RPMI7951 (cell line): ENCODE measurements at places on chromosomes 2 and 18. TPM values are rescaled to one million over a fixed set of nuclear protein-coding genes. Genes with fewer than 3 reads are reported as not detected.

DNA sequence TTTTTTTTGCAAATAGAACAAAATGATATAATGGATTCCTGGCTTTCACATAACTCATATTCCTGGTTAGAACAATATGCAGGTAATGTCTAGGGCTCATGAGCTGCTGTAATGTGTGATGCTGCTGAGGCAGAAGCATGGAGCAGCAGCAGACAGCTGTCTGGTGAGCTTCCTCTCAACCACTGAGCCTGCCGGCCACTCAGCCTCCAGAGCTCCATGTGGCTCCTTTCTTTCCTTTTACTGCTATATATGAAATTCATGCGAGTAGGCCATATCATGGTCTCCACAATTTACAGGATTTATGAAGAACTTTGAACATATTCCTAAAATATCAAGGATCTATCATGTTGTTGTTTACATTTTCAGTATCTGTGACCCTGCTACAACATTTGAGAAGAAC lies 120.9 kb downstream of the MEP1B start:
- DNase-seq: no peak

DNA sequence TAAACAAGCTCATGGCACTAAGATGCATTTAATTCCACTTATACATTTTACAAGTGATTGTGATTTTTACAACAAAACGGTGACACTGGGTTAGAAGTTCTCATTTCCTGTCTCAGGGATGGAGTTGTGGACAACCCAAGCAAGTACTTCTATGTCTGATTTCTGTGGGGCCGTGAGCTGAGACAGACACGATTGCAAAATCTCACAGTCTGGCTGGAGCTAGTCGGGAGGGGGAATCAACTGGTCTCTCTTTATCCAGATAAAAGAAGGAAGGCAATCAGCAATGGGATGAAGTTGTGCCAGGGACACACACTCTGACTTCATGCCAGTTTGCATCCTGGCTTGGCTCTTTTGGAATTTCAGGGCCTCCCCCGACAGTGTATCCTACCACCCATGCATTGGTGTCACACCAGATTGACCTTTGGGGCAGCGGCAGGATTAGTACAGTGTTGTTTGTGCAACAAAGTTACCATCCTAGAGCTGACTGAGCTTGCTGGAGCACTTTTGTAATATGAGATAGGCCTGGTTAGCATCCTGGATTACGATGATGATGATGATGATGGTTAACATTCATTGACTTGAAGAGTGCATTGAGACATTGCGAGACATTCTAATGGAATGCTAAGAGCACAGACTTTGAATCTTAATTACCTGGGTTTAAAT lies 98.8 kb downstream of the CTAGE1 start:
- no peak for DNase-seq

- no peak for DNase-seq
Measured at GRCh38 chr2:138871312-138871711, 91.1 kb upstream of the NXPH2 start.

GRCh38 chr2:236976266-236977062 lies 109.2 kb upstream of the COPS8 start:
- DNase-seq: no peak

RAD51AP2 gene
- not detected in 2 replicates for total RNA-seq

SLC16A14 gene
- total RNA-seq: not detected in 2 replicates

DNA sequence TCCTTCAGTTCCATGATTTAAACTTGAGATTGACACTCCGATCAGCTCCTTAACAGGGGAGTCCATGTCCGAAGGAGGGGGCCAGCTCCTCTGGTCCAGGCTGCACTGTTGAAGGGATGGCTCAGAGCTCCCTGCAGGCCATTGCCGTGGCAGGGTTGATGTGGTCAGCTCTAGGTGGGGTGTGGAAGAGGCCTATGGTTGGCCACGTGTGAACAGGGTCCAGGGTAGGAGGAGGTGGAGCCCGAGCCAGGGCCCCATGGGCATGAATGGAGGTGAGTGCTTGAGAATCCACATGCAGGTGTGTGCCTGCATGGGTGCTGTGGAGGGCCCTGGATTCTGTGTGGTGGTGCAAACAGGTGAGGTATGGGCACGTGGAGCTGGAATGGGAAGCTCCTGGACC lies 1.1 kb downstream of the SPEG start:
- no peak for DNase-seq

DNA sequence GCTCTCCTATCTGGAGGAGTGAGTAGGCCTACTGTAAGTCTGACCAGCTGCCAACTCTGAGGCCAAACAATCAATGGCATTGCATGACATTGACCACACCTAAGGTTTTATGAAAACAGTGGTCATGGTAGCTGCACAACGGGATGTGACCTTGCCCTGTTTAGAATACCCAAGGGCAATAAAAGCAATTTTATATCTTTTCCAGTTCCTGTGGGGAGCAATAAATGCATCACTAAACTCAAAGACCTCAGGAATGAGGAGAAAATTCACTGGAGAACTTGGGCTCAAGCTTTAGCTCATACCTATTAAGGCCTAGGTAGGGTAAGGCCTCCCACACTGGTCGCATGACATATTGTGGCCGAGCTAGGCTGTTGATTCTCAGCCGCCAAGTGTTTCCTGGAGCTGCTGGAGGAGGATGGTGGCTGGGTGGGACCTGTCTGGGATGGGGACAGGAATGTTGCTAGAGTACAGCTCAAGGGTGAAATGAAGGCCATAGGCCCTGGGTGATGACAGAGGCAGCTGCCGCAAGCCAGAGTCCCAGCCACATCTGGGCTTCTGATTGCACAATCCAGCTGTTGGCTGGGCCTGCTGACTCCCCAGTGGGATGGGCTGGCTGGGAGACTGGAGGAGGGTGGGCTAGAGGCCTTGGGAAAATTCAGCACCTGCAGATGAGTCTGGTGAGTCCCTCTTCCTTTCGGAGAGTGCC lies 313.7 kb downstream of the CYP26B1 start:
- peak; percentile 98 for DNase-seq

SERPINB7 gene
- 10.0 and 13.1 TPM in 2 replicates for total RNA-seq

PARD6G gene
- 0.24 and 0.68 TPM in 2 replicates for total RNA-seq
